ENCODE measurements at places on chromosomes 3 and 15.

DNA sequence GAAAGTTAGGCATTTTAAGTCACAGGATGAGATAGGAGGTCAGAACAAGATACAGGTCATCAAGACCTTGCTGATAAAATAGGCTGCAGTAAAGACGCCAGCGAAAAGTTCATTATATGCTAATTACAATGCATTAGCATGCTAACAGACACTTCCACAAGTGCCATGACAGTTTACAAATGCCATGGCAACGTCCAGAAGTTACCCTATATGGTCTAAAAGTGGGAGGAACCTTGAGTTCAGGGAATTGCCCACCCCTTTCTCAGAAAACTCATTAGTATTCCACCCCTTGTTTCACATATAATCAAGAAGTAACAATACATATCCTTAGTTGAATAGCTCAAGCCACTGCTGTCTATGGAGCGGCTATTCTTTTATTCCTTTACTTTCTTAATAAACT, 92.7 kb upstream of the PLXND1 start:
- no peak for DNase-seq

GRCh38 chr3:146894406-146894805, 289.3 kb upstream of the PLSCR5 start:
- no peak for DNase-seq

DNA sequence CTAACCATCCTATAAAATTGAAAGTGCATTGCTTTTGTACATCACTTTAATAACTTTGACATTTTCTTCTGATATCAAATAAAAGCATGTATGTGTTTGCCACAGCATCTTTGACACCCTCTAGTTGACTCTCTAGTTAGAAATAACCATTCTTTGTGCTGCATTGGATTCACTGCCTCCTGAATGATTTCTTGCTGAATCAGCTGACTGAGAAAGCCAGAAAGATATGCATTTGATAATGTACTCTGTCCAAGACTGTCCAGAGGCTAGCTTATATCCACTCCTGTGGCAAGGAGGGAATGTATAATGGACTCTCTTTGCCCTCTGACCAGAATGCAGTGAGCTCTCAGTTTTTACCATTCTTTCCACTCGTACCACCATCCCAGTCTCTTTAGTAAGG, 6.2 kb downstream of the RAB11A start:
- no peak for DNase-seq

DNA sequence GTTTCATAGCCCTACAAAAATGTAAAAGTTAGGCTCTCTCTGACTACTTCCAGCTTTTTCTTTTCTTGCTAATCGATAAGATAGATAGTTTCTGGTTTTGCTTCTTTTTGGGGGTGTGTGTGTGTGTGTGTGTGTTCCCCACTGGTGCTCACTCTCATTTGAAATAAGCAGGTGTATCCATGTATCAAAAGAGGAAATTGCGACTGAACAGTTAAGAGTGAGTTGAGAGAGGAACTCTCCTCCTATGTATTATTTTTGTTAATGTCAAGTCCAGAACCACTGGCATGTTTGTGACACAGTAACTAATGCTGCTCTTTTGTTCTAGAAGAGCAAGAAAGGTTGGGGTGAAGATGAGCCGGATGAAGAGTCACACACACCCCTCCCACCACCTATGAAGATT, 96.7 kb upstream of the UMPS start:
- no peak for DNase-seq

- no peak for DNase-seq
Observed at GRCh38 chr3:88141458-88142083, 8.2 kb upstream of the C3orf38 start.

- DNase-seq = no peak
Observed at GRCh38 chr15:26129852-26130251, 266.7 kb upstream of the ATP10A start.

DNA sequence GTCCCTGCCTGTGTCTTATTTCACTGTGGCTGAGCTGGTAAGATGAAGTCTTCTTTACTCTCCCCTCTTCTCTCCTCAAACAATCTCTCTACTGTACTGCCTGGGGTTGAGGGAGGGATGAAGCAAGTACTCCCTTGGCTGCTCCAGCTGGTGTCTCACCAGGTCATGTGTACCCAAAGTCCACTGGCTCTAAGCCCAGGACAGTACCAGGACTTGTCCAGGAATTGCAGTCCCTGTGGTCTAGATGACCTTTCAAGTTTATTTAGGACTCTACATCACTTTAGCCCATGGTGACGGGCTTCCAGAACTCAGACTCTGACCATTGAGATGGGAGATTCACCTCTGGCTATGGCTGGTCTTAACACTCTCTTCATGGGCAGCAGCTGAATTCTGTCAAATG, 17.5 kb upstream of the SLC27A2 start:
- DNase-seq = no peak

All from CD4-positive, alpha-beta T cell treated with Interferon gamma for 1 hour (primary cell).